ENCODE measurements at places on chromosomes 7 and 10. TPM values are rescaled to one million over a fixed set of nuclear protein-coding genes. Genes with fewer than 3 reads are reported as not detected.

DNA sequence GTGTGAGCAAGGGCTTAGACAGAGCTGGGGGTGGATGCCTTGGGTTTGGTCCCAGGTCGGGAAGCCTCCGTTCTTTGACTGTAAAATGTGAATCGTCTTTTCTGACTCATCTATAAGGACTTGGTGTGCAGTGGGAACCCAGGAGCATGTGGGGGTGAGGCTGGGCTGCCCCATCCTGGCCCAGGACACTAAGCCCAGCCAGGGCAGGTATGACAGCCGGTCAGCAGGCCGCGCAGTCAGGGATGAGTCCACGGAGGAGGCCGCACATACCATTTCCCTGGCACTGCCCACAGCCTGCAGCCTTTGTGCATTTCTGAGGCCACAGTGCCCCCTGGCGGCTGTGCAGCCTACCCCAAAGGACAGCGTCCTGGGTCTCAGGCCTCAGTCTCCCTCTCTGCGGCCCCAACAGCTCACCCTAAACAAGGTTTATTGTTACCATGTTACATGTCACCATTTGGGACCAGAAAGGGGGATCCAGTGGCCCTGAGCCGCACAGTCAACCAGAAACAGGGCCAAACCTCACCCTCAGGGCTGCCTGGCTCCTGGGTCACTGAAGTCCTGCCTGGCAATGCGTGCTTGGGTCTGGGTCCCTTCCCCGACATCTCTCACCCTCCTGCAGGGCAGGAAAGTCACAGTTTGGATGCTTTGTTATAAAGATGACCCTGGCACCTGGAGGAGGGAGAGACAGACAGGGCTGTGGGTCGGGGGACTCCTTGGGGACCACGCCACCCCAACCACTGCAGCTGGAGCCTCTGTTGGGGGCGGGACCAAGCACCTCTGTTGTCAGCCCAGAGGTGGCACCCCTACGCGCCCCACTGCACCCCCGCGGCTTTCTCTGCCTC, 14.4 kb upstream of the SH2B2 start:
- no peak for DNase-seq

GRCh38 chr10:128211064-128211504, 84.9 kb upstream of the MKI67 start:
- DNase-seq, result no peak

GRCh38 chr7:70390251-70390650, 741.7 kb upstream of the GALNT17 start:
- DNase-seq, result no peak

- no peak for DNase-seq
Observed at GRCh38 chr10:115092258-115092554, 959 bp upstream of the ATRNL1 start.

DNA sequence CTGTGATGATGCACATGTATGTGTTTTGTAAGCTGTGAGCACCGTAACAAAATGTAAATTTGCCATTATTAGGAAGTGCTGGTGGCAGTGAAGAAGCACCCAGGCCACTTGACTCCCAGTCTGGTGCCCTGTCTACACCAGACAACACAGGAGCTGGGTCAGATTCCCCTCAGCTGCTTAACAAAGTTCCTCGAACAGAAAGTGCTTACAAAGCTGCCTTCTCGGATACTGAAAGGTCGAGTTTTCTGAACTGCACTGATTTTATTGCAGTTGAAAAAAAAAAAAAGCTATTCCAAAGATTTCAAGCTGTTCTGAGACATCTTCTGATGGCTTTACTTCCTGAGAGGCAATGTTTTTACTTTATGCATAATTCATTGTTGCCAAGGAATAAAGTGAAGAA, 71.1 kb downstream of the ATAD1 start:
- DNase-seq, result no peak

DNA sequence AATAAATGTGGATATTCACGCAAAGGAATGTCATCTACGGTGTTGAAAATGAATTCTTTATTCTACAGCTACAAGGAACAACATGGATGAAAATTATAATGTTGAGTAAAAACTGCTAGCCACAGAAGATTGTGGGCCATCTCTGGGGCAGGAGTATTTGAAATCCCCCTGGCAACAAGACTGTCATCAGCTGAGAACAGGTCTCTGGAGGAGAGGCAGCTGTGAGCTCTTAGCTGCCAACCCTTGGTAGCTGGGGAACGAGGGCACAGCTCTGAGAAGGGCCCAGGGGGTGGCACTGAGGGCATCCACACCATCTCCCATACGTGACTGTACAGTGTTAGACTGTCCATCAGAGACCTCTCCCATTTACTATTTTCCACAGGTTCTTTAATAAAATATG, 340.1 kb upstream of the MGMT start:
- DNase-seq, result no peak

- DNase-seq, result no peak
Observed at GRCh38 chr10:101650863-101651262, 44.1 kb downstream of the FBXW4 start.

- no peak for DNase-seq
Observed at GRCh38 chr10:12531305-12532220, 182.2 kb downstream of the CAMK1D start.

- no peak for DNase-seq
Observed at GRCh38 chr7:134710854-134711624, 64.4 kb downstream of the BPGM start.

GRCh38 chr7:129958643-129959470, 6.1 kb upstream of the UBE2H start:
- no peak for DNase-seq

GRCh38 chr10:17023386-17024298, 106.0 kb downstream of the CUBN start:
- DNase-seq, result peak; percentile 50

GRCh38 chr7:27779873-27780272, 39.9 kb downstream of the TAX1BP1 start:
- DNase-seq, result no peak

The PIP gene
- not detected for polyA plus RNA-seq

The FRMPD2 gene
- 0.60 TPM for polyA plus RNA-seq

The ACTR3C gene
- 7.8 TPM for polyA plus RNA-seq

The AMZ1 gene
- polyA plus RNA-seq, result 0.31 TPM

The MMP21 gene
- 0.38 TPM for polyA plus RNA-seq

The HOXA5 gene
- 76.3 TPM for polyA plus RNA-seq

All from left renal pelvis (tissue), 4 donors.